GM03348 (cell line): ENCODE measurements at places on chromosomes 4 and X.

DNA sequence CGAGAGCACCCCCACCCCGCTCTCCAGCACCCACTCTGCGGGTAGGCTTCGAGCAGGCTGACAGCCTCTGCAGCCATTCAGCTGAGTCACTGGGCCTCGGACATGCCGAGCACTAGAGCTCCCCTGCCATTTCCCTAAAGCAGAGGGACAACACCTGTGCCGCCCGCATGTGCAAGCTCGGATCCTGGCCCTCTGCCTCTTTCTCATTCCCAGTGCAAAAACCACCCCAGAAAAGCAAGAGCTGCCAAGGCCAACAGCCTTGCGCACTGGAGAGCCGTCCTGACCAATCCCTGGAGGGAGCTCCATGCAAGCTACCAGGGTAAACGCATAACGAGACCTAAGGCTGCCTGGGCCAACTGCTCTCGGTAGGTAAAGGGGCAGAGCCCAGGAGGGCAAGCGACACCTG is 5.3 kb downstream of the HCFC1 start:
- DNase-seq = no peak

DNA sequence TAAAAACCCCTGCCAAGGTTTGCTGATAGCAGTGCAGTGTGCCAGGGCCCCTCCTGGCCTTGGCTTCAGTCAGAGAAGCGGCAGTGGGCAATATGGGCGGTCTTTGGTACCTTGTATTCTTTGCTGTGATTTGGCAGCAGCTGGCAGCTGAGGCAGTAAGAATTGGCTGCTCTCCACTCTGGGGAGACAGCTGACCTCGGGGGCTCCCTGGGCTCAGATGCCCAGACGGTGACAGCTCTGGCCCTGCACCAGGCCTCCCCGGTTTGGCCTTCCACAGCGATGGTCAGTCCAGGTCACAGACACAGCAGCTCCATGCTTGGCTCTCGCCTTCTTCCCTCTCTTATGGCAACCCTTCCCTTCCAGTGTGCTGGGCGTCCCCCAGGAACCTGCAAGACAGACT is 330.9 kb downstream of the BCOR start:
- DNase-seq = no peak

- peak; percentile 44 for DNase-seq
Measured at GRCh38 chr4:21992330-21992729, 43.8 kb upstream of the KCNIP4 start.

GRCh38 chr4:133127500-133127899 is 21.6 kb upstream of the PCDH10 start:
- DNase-seq = no peak

GRCh38 chr4:105474099-105474518 is 247 bp upstream of the PPA2 start:
- peak; percentile 96 for DNase-seq

GRCh38 chr4:10007793-10008608 is 13.3 kb downstream of the SLC2A9 start:
- DNase-seq = no peak

DNA sequence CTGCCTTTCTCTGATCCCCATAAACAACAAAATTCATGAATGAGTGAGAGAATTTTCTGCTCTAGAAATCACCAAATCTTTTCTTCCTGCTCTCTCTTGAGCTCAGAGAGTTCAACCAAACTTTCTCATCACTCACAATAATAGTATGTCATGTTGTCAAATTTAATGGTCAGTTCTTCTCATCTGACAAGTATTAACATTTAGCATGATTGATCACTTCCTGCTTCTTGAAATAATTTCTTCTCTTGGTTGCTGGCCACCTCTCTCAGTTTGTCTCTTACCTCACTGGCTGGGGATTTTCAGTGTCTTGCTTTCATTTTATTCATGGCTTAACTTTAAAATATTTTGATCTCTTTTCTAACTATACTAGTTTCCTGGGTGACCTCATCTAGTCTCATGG is 25.5 kb upstream of the FGF5 start:
- peak; percentile 33 for DNase-seq

DNA sequence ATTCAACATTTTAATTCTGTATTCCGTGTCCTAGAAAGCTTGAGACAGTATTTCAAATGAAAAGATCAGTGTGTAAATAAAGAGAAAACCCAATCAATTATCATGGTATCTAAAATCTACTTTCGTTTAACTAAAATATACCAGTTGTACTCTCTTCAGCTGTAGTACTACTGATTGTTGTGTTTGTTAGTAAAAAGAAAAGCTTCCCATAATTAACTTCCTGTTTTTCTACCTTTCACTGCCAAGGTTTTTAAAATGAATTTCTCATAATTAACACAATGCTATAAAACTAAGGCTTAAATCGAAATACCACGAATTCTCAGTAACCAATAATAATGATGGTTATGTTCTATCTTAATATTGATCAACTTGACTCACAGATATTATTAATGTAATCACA is 37.4 kb downstream of the PPP3CA start:
- DNase-seq = no peak
